ENCODE measurements at places on chromosomes 2 and 18.

DNA sequence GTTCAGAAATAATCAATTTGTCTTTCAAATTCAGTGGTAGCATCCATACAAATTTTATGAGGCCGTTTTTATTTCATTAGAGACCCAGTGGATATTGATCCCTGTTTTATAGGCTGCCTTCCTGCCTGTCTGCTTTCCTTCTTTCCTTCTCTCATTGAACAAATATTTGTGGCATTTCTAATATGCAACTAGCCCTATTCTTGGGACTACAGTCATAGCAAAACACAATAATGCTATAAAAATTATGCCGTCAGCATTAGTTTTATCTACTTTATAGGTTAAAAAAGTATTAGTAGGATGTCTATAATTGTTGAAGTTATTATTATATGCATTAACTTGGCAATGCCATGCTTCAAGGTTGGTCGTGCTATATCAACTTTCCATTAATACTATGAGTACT is 2037.8 kb upstream of the LRRTM1 start:
- DNase-seq, result no peak

- DNase-seq, result no peak
These were observed 57.0 kb downstream of the CUL3 start for GRCh38 chr2:224528171-224528570.

DNA sequence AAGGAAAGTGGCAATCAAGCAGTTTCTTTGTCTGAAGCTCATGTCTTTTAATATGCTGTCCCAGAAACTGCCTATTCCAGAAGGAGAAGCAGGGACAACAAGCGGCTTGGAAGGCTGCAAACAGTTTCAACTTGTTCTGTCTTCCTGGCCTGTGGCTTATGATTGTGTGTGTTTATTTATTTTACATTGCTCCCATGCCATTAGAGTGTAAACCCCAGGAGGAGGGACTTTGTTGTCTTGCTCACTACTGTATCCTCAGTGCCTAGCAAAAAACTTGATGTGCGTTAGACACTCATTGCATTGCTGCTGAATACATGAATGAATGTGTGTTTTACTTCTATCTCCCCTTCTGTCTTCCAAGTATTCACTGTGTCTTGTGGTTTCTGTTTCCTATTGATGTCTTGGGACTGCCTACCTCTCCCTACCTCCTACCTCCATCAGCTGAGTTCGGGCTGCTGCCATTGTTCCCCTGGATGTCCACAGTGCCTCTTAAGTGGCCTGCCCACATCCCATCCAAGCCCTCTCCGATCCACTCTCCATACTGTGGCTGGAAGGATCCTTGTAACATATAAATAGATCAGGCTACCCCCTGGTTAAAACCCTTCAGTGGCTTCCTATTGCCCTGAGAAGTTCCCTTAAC is 261.4 kb downstream of the DYSF start:
- no peak for DNase-seq

DNA sequence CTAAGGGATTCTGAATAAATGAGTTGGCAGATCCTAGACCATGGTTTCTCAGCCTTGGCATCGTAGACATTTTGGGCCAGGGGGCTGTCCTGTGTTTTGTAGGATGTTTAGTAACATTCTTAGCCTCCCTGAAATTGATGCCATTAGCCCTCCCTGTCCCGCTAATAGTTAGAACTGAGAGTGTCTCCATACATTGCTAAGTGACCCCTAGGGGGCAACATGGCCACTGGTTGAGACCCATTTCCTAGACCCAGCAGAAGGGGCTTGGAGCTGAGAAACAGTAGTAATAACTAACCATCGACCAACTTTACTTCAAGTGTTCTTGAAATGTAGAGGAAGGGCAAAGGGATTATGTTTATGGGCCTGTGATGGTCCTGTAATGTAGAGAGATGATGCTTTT is 40.8 kb downstream of the KCMF1 start:
- DNase-seq, result no peak

- DNase-seq, result no peak
These were observed 45.9 kb downstream of the PIKFYVE start for GRCh38 chr2:208311954-208312353.

Measured in activated CD4-positive, alpha-beta T cell treated with anti-CD3 and anti-CD28 coated beads, Interleukin-2, amount 50 U/mL, for 1 hour (primary cell).